ENCODE measurements at places on chromosomes 1 and 21. TPM values are rescaled to one million over a fixed set of nuclear protein-coding genes. Genes with fewer than 3 reads are reported as not detected.

Gene CLDN19
- total RNA-seq = not detected

Gene DCST1
- not detected for total RNA-seq

Gene KDF1
- total RNA-seq = not detected

Gene TRIM67
- not detected for total RNA-seq

Gene SLC35A3
- 40.6 TPM for total RNA-seq

Gene TATDN3
- total RNA-seq = 16.3 TPM

Gene ERG
- 0.11 TPM for total RNA-seq

Gene IL24
- total RNA-seq = 2.9 TPM

Gene CFAP141
- not detected for total RNA-seq

Gene TSSK3
- total RNA-seq = 5.1 TPM

Gene SELE
- total RNA-seq = not detected

Gene C1QA
- total RNA-seq = not detected

Gene C8B
- total RNA-seq = not detected

Gene KCNT2
- 1.8 TPM for total RNA-seq

Gene SPRR2E
- not detected for total RNA-seq

Gene CFAP45
- 1.1 TPM for total RNA-seq

Gene TACSTD2
- total RNA-seq = 0.11 TPM

Gene LIX1L
- 19.5 TPM for total RNA-seq

Gene HIVEP3
- total RNA-seq = 1.8 TPM

Gene CDCP2
- not detected for total RNA-seq

Gene EFNA4
- total RNA-seq = 1.7 TPM

Gene PRDM16
- 0.66 TPM for total RNA-seq

Gene KCNA2
- total RNA-seq = not detected

Gene C4BPA
- not detected for total RNA-seq

Gene OR6N1
- total RNA-seq = not detected

Gene LIN28A
- total RNA-seq = not detected

Gene CD160
- not detected for total RNA-seq

Gene MX2
- total RNA-seq = 0.87 TPM

Gene DYNLT4
- not detected for total RNA-seq

Gene KRTAP7-1
- total RNA-seq = not detected

Gene AMY2B
- total RNA-seq = 7.1 TPM

Gene AUNIP
- total RNA-seq = 5.6 TPM

Gene HSD11B1
- total RNA-seq = 10.6 TPM

Gene ESPN
- total RNA-seq = 0.62 TPM

Gene NOTCH2NLA
- 140 TPM for total RNA-seq

Gene OR10Z1
- total RNA-seq = 0.22 TPM

Gene TCEA3
- 6.8 TPM for total RNA-seq

Gene CALML6
- total RNA-seq = 0.22 TPM

Gene LCE1D
- not detected for total RNA-seq

Gene DUSP10
- total RNA-seq = 45.2 TPM

Gene UBASH3A
- total RNA-seq = not detected

Gene NOTCH2
- 224 TPM for total RNA-seq

Gene SAMD11
- total RNA-seq = 6.4 TPM

Gene C1orf216
- total RNA-seq = 17.2 TPM

Gene SH2D2A
- 0.25 TPM for total RNA-seq

Gene NBPF4
- not detected for total RNA-seq

Gene ARHGEF16
- total RNA-seq = not detected

Data from uterine smooth muscle cell (primary cell).